NCI-H1048 (cell line): ENCODE measurements at places on chromosomes 4 and X.

- DNase-seq = no peak
Observed at GRCh38 chr4:72376901-72377300, 192.1 kb downstream of the ADAMTS3 start.

DNA sequence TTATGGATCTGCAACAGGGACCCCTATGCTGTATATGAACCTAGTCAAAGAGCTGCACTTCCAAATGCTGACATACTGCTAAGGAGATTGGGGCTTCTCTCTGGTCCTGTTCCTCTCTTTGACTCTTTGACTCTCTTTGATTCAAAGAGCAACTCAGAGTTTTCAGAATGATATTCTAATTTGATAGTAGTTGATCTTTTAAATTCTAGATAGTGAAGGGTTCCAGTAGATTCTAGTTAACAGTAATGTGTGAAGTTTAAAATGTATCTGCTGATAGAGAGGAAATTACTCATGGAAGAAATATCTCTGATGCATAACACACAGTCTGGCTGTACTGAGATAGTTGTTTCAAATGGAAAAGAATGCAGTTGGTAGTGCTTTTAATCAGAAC lies 239.1 kb downstream of the RASL11B start:
- DNase-seq = no peak

- DNase-seq = peak; percentile 2
Observed at GRCh38 chr4:33104273-33104672, 2384.1 kb downstream of the PCDH7 start.

DNA sequence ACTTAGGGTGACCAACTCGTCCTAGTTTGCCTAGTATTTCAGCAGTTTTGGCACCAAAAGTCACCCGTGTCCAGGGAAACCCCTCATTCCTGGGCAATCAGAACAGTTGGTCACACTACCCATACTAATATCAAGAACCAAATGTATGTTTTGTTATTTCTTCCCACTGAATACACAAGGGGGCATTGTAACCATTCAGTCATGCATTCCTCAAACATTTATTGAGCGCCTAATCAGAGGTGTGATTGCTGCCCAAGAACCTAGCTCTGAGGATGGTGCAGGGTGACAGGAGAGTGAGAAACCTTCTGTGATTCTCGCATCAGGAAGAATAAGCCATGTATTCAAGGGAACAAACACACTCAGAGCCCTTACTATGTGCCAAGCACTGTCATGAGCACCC lies 69.8 kb upstream of the RAI2 start:
- no peak for DNase-seq

- DNase-seq = no peak
Observed at GRCh38 chrX:48459483-48459882, 10.6 kb downstream of the SLC38A5 start.

DNA sequence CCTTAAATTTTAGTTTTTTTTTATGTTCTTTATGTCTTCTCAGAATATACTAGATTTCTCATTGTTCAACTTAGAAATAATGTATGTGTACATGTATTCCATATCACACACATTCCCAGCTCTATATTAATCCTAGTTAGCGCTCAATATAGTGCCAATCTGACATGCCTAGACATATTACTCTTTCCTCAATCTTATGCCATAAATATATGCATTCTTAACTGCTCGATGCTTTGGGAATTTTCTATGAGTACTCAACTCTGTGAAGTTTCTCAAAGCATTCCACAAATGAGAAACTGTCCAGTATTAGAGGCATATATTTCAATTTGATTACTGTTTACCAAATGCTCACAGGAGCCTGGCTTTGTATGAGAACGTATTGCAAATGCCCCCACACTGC lies 231.2 kb upstream of the VEGFC start:
- DNase-seq = no peak

DNA sequence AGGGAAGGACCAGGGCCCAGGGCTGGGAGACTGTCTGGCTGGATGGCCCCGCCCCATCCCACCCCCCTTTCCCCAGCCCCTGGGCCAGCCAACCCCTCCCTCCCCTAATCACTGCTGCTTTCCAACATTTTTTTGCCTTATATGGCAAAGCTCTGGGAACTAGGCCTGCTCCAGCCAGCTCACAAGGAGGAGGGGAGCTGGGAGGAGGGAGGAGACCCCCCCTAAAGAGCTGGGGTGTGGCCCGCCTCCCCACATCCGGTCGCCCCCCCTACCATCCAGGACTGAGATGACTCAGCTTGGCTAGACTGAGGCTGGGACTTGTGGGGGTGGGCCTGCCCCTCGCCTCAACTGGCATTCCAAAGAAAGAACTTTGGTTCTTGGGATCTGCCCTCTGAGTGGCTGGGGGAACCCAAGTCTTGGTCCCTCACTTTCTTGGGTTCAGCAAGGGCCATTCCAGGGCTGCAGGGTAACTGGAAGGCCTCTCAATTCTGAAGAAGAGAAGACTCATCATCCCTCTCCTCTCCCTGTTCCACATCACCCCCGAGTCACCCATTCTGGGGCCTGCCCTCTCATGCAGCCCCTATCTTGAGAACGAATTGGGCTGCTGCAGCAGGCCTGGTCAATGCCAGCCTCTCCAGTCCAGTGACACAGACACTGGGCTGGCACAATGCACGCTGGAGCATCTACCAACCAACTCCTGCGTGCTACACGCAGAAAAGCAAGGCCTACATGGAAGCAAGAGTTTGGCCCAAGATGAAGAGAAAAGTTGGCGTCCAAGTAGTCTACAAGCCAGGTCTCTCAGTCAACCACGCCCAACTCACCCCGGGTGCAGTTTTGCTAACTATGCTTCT lies 4.8 kb downstream of the FLNA start:
- peak; percentile 8 for DNase-seq

GRCh38 chrX:150094996-150095395 lies 156.7 kb upstream of the EOLA2 start:
- no peak for DNase-seq

GRCh38 chrX:123499787-123500186 lies 233.1 kb downstream of the THOC2 start:
- no peak for DNase-seq

GRCh38 chrX:31027351-31027750 lies 44.5 kb downstream of the FTHL17 start:
- DNase-seq = no peak

GRCh38 chr4:47484168-47484567 lies 907 bp upstream of the ATP10D start:
- no peak for DNase-seq

DNA sequence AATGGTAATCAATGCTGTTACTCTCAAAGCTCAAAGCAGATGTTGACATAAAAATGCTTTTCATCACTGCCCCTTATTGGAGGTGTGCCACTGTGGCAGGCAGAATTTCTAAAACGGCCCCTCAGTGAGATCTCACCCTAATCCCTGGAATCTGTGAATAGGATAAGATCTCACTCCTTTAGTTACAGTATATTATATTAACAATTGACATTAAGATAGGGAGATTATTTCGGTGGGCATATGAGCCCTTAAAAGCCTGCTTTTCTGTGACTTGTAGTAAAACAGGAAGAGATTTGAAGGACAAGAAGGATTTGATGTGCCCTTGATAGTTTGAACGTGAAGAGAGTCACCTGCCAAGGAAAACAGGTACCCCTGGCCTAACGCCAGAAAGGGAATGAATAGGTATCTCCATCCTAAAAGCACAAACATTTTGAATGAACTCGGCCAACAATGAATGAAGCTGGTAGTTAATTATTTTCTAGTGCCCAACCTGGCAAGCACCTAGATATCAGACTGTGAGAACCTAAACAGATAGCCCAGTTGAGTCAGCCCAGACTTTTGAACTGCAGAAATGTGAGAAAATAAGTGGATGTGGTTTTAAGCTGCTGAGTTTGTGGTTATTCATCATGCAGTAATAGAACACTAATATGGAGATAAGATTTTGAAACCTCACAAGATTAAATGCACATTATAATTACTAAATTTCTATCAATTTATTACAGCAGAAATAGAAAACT lies 881.6 kb downstream of the PCDH18 start:
- no peak for DNase-seq

DNA sequence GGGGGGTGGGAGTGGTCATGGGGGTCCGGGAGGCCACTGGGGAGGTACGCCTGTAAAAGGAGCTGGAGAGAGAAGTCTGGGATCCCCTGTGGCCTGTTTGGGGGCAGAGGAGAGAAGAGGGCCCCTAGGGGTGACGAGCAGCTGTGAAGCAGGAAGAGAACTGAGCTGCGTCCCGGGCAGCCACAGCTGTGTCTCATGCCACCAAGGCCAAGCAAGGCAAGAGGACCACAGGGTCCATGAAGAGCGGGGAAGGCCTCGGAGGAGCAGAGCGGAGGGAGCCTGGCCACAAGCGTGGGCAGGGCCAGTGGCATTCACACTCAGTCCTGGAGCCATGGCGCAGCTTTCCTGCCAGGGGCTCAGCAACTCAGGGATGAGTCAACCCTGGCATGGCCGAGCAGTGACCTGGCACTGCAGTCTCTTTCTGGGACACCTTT lies 13.6 kb upstream of the NAT8L start:
- DNase-seq = no peak

DNA sequence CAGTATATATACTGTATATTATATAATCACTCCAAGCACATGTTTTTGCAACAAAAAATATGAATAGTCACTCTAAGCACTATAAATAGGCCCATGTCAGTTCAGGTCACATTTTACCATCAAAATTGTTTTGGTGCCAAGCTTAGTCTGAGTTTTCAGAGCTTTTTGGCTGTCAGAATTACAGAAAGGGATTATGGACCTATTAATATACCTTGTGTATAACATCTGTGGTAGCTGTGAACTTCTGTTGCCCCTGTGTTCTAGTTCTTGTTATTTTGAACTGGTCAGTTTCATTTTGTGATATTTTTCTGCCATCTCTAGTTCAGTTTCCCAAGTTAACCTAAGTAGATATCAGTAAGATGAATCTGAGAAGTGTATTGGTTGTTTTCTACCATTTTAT lies 22.9 kb downstream of the EXOC1 start:
- no peak for DNase-seq

DNA sequence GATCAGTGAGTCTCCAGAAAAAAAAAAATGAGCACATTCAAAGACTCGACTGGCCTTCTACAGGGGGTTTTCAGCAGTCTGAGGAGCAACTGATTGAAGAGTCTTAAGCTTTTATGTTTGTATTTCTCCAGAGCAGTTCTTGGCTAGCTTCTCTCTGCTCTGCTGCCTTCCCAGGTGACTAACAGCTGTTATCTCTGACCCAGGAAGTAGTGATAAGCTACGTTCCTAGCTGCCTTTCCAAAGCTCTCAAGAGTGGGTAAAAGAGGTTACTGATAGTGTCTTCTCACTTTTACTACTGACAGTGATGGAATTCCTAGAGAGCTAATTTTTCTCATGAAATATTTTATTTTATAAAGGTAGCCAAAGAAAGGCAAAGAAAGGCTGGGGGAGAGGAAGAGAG lies 66.6 kb downstream of the ENOX2 start:
- no peak for DNase-seq

DNA sequence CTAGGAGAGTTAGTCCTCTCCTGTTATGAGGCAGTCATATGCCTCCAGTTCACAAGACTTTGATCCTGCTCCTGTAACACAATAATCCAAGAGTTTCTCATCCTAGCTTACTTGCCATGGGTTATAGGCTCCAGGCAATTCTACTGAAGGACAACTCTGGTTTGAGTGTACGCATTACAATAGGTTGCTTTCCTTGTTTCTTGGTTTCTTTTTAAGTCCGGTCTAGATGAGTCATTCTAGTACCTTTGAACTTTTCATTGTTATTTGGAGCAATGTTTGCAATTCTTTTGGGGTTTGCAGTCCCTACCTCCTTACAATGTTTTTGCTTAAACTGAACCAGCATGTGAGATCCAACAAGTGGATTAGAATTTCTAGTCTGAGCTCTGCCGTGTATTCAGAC lies 109.1 kb downstream of the ANAPC4 start:
- DNase-seq = no peak

- no peak for DNase-seq
Observed at GRCh38 chrX:112946227-112946626, 105.6 kb upstream of the AMOT start.

DNA sequence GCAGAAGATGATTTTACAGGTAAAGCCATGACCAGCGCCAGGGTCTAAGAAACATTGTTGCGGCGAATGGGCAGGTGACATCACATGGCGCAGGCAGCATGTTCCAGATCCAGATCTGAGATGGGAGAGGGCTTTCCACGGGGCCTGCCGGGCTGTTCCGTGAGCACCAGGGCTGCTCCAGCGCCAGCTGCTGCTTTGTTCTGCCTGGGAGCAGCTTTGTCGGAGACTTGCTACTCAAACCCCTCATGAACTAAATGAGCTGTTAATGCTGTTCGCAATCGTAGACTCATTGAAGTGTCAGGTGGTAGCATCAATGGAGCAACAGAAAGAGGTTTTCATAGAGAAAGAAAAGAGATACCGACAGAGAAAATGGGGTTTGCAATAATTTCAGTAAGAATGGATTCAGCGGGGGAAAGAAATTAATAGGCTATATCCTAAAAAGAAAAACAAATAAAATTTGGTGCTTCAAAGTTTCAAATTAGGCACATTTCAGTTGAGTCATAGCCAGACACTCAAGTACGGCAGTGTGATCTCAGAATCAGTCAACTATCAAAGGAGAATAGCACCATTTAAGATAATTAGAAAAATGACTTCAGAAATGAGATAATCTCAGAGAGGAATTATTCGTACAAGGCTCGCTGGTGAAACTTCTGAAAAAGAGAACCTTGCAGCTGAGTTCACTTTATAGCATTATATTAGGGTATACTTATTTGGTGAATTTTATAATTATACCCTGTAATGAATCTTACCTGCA lies 23.9 kb downstream of the SORBS2 start:
- no peak for DNase-seq

DNA sequence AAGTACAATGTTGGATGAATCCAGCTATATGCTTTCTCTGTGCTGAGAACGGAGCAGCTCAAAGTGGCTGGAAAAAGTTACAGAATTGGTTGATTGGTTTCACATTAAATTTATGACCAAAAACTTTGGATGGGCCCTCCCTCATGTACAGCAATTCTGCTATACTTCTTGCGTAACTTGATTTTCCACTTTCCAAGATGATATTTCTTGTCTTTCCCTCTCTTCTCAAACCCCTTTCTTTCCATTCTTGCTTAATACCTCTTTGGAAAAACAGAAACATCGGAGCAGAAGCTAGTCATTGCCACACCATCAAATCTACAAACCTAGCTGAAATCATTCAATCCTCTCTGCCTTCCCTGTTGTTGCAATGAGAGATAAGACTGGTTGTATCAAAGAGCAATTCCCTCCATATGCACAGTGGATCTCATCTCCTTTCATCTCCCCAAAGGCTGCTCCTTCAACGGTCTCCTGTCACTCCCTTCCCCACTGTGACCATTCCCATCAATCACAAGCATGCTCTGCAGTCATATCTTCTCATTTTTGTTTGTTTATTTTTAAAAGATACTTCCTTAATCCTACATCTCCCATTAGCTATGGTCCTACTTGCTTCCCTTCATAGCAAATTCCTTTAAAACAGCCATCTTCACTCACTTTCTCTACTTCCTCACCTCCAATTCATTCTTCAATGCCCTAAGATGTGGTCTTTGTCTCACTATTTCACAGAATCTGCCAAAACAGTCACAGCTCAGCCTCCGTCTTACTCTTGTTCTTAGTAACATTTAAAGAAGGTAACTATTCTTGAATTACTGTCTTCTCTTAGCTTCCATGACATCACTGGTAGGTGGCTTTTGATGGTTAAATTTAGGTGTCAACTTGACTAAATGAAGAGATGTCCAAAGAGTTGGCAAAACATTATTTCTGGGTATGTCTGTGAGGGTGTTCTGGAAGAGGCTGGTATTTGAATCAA lies 145.5 kb downstream of the FAM13A start:
- no peak for DNase-seq

- no peak for DNase-seq
Observed at GRCh38 chr4:152045449-152045806, 284.6 kb upstream of the GATB start.
